Foreskin keratinocyte (primary cell): ENCODE measurements at places on chromosomes 16 and 17.

DNA sequence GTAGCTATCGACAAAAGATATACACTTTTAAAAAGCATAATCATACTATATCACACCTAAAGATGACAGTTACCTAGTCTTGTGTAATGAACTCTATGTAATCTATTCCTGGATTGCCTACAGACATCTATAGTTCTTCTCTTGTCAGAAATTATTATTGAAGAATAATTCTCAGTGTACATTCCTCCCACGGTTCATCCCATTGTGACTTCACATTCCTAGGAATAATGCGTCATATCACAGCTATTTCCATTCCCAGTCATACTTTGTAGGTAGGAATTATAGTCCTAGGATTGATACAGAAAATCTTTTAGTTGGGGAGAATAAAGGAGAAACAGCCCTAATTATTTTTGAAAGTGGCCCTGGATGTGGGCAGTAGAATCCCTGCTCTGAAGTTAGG, 44.0 kb upstream of the ABCC11 start:
- peak; percentile 55 for DNase-seq

- peak; percentile 96 for DNase-seq
Measured at GRCh38 chr17:39144416-39144840, 7.0 kb downstream of the PLXDC1 start.

- no peak for DNase-seq
Measured at GRCh38 chr17:55706808-55707773, 15.6 kb downstream of the TMEM100 start.

GRCh38 chr16:56916571-56917403, 15.2 kb upstream of the HERPUD1 start:
- DNase-seq = no peak

- DNase-seq = peak; percentile 98
Measured at GRCh38 chr17:78142119-78142861, 3.9 kb upstream of the C17orf99 start.

GRCh38 chr16:81545470-81546250, 101.1 kb downstream of the CMIP start:
- DNase-seq = peak; percentile 63

DNA sequence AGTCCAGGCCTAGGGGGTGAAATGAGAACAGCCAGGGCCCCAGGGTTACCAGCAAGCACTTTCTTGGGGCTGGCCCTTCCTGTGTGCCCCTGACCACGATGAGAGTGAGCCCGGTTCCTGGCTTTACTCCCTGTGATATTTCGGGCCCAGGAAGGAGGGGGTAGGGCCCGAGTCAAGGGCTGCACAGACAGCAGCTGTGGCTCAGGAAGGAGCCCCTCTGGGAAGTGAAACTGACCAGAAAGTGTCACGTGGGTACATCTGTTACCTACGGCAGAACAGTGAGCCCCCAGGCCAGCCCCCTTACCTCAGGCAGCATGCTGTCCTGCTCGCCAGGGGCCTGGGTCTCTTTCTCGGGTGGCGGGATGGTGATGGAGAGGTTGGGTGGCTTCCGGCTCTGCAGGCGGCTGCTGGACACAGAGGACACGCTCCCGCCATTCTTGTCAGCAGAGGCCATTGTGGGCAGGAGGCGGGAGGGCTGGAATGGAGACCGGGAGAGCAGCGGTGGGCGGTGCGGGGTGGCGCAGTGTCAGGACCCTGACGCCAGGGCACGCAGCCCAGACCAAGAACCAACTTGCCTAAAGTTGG, 13.8 kb downstream of the AANAT start:
- DNase-seq = no peak
